GM12865 (cell line): ENCODE measurements at places on chromosomes 16 and 17.
A peak's percentile ranks its signal among the peaks of the same experiment; 100 is the strongest.

DNA sequence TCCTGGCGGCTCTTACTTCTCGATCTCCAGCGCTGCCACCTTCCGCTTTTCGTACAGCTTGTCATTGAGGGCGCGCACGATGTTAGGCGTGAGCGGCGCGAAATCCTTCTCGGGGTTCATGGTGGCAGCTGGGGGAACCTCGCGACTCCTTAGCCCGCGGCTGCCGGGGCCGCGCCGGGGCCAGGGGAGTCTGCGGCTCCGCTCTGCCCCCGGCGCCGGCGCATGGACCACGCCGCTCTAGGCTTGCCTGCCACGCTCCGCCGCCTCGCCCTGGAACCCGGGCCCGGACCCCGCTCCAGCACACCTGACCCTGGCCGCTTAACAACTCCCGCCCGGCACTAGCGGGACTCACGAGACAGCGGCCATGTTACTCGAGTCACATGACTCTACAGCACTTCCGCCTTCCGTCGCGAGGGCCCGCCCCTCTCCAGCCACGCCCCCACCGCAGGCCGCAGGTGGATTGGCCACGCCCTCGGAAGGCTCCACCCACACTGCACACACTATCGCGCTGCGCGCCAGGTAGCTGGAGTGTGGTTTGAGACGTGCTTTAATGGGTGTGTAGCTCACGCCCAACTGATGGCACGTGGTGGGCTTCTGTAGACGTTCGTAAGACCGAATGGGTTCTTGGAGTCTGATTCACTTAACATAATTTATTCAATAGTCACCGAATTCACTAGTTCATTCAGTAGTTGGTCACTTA, at the start of gene VAC14:
VAC14 (minus strand) TSS at position 378 of the 700 bp plus-strand sequence; CDS start at position 120, 258 bp downstream.
- peak; percentile 95 for DNase-seq

DNA sequence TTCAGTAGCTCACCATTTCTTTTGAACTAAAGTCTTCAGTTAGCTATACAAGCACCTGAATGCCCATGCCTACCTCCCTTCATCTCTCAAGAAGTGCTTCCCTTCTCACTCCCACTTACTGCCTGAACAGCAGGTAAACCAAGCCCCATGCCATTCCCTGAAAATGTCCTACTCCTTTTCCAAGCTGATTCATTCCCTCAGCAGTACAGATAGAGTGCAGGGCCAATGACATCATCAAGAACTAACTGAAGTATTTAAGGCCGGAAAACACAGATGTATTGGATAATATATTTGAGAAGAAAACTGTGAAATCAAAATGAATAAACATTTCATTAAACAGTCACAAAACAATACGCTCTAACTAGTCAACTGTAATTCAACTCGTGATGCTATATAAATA, 478.8 kb upstream of the CDH11 start:
- DNase-seq = no peak

DNA sequence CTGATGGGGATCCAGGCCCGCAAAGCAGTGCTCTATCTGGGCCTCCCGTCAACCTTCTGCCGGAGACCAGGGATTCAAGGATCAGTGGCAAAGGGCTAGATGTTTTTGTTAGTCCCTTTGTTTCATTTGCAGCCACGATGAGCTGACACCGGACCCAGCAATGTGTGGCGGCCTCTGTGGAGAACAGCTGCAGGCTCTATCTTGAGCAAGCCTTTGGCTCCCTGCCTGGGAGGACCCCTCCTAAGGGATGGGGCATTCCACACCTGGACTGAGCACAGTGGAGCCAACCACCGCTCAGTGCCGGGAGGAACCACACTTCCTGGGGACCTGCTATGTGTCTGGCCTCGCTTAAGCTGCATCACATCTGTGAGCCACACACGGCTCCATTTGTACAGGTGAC, 215.8 kb downstream of the RBFOX3 start:
- no peak for DNase-seq

DNA sequence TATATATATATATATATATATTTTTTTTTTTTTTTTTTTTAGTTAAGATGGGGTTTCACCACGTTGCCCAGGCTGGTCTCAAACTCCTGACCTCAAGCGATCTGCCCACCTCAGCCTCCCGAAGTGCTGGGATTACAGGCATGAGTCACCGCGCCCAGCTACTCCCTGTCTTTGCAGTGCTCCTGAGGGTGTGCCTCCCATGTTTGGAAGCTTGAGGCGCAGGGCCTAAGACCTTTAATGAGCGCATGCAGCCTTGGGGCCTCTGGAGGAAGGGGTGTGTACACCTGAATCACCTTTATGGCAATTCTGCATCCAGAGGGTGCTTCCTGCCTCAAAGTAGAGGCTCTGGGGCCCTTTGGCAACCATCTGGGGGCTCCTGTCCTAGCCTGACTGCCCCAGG, 219.4 kb upstream of the CIBAR2 start:
- no peak for DNase-seq

DNA sequence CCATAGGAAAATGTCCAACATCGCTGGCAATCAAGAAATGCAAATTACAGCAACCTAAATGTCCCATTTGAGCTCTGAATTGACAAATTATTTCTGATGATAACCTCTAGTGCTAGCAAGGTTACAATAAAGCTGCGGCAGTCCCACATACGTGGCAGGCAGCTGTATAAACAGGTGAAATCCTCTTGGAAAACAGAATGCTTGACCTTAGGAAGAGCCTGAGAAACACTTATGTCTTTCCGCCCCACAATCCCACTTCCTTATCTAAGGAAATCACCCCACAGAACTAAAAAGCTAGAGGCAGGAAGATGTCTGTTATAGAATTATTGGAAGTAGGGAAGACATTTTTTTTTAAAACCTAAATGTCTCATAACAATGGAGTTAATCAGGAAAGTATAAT, 154.3 kb downstream of the KATNIP start:
- no peak for DNase-seq

DNA sequence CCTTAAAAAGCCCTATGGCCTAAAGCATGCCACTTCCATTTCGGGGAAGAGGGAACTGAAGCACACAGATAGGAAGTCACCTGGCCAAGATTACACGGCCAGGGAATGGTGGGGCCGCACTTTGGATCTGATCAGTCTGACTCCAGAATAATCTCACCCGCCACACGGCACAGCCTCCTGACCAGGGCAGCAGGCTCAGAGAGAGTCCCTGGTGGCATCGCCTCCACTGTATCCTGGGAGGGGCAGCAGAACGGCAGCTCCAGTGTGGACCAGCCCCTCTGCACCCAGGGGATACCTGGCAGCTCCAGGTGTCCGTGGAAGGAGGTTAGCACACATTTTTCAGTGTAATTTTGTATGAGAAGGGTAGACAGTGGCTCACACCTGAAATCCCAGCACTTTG, 35.5 kb downstream of the VAC14 start:
- DNase-seq = no peak

DNA sequence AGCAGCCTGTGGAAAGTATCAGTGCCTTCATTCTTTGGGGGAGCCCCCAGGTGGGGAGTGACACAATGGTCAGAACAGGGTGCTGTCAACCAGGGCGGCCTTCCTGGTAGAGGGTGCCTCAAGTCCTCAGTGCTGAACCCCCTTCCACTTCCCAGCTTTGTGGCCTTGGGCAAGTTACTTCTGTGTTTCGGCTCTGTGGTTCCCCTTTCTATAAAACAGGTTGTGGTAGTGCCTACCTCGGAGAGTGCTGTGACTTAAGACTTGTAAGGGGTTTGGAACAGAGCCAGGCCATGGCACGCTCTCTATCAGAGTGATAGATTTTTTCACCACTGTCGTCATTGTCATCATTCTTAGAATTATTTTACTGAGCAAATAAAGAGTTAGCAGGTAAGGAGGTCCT, 141.1 kb downstream of the CCDC182 start:
- peak; percentile 81 for DNase-seq

DNA sequence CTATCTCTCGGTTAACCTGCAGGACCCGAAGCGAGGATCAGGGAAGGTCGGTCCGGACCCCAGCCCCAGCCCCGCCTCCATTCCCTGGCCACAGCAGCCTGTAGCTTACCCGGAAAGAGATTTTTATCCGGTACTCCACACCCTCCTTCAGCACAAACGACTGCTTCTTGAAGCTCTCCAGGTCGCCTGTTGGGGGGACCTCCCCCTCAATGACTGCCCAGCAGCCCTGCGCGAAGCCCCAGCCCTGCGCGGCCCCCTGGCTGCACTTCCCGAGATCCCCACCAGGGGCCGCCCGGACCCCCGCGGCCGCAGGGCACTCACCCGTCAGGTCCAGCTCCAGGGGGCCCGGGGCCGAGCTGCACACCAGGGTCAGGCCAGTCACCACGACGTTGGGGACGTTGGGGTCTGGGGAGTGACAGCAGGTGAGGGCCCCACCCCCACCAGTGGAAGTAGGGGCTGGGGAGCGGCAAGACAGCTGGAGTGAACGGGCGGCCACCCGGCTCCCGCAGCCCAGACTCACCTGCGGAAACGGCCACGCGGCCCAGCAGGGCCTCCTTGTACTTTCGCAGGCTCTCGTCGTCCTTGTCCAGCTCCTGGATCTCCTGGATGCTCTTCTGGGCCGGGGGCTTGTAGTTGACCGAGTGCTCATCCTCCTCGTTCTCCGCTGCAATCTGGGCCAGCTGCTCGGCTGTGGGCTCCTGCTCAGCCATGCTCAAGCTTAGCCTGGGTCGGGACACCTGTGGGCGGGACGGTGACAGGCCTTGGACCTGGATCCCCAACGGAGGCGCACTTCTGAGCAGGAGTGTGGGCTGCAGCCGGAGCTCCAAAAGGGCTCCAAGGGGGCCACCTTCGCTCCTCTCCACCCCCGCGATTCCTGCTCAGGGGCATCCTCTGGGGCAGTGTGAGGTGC, 1.7 kb downstream of the ARHGDIA start:
- peak; percentile 65 for DNase-seq

- DNase-seq = no peak
Measured at GRCh38 chr16:63530974-63531373, 1494.7 kb upstream of the CDH8 start.

GRCh38 chr17:48445248-48445620, 15.2 kb upstream of the SKAP1 start:
- DNase-seq = no peak

DNA sequence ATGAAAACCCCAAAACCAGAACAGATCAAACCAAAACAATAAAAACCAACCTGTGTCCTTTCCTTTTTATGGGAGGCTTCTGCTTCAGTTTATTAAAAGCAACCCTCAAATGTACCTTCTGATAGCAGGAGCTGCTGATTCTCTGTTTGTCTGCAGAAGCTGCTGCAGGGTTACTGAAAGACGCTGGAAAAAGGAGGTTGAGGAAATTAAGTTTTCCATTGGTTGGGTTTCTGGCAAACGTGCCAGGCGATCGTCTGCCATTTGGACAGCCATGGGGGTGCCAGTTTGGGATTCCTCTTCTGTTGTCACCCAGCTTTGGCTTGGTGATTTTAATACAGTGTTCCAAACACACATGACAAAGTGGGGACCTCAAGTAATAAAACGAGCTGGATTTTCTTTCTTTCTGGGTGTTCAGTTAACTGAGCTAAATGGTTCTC, 185.4 kb upstream of the ZFHX3 start:
- DNase-seq = no peak

DNA sequence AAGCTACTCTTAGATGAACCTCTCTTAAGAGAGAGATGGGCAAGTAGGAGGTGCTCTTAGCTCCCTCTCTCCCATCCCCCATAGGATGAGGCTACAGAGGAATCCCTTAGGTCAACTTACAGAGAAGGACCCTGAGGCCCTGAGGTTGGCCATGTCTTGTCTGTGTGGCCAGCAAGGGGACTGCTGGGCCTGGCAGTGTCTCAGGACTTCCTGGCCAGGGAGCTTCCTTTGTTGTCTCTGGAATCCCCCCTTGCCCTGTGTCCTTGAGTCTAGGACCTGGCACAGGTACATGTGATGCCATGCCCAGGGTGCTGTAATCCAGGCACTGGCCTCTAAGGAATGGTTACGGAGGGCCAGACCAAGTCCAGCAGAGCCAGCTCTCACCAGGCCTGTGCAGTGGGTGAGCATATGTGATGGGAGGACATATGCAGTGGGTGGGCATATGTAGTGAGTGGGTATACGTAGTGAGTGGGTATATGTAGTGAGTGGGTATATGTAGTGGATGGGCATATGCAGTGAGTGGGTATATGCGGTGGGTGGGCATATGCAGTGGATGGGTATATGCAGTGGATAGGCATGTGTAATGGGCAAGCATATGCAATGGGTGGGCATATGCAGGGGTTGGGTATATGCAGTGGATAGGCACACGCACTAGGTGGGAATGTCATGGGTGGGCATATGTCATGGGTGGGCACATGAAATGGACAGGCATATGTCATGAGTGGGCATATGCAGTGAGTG, 20.3 kb upstream of the PECAM1 start:
- DNase-seq = no peak

DNA sequence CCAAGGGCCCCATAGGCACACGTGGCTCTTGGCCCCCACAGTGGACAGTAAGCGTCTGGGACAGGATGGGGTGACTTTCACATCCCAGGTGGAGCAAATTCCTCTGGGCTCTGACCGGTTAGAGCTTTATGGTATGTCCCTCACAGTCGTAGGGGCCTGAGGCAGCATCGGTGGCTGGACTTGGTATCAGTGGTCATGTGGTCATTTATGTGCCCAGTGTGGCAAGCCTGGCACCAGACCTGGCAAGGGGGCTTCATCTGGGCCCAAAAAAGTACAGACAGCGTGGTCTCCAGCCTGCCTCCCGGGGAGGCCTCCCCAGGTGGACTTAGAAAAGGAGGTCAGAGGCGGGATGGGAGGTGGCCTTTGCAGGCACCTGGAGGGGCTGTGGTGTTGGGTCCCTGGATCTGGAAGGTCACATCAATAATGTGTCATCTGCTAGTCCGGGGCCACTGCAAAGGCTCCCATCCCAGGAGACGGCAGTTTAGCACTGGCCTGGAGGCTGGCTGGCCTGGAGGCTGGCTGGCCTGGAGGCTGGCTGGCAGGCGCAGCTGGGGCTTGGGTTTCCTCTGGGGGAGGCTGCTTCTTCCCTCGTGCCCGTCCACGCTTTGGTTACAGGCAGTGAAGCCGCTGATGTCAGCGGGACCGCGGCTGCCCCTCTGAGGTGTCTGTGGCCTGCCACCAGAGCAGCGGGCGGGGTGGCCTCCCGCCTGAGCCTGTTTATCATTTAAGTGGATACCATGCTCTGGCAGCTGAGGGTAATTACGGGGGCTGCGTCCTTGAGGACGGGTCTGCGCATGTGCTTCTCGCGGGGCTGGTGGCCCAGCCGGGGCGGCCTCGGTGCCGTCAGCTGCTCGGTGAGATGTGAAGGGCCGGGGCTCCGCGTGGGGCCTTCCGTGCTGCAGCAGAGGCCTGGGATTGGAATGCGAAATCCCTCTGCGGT, 20.7 kb upstream of the CBX4 start:
- no peak for DNase-seq

GRCh38 chr17:30263552-30264333, 28.0 kb downstream of the BLMH start:
- DNase-seq = no peak

DNA sequence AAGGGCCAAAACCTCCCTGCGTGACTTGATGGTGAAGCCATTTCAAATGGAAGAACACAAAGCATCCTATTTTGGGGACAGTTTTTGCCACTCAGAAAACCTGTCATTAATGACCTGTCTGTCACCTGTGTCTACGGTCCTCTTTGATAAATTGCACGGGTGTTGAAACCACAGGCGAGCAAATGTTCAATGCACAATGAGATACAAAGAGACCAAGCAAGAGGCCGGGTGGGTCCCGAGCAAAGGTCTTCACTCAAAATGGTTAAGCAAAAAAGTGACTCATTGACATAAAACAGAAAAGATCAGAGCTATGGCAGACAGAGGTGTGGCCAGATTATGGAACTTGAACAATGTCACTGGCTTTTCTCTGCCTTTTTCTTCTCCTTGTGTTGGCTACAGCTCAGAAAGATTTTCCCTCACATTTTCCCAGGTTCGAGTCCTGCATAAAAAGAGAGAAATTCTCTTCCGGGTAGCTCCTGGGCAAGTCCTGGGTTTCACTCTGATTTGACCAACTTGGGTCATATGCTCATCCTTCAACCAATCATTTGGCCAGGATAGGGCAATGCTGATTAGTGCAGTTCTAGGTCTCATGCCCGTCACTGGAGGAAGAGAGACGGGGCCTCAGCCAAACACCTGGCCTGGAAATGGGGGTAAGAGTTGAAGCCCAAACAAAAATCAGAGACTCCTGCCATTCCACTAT, 92.2 kb downstream of the CMC2 start:
- no peak for DNase-seq
